ENCODE measurements at places on chromosomes 1 and 21. TPM values are rescaled to one million over a fixed set of nuclear protein-coding genes. Genes with fewer than 3 reads are reported as not detected.

- H3K27ac ChIP-seq = no peak overlapping the region
- peaks cover 7% of the 10 kb centered on the region for H3K4me1 ChIP-seq
- H3K27me3 ChIP-seq = no peaks in the 10 kb centered on the region
- DNase-seq = no peak
- no peaks in the 10 kb centered on the region for H3K36me3 ChIP-seq
- peak overlapping the region; percentile 43 for H3K4me3 ChIP-seq
These were observed 369 bp upstream of the ZYG11B start for GRCh38 chr1:52725903-52726264.

DNA sequence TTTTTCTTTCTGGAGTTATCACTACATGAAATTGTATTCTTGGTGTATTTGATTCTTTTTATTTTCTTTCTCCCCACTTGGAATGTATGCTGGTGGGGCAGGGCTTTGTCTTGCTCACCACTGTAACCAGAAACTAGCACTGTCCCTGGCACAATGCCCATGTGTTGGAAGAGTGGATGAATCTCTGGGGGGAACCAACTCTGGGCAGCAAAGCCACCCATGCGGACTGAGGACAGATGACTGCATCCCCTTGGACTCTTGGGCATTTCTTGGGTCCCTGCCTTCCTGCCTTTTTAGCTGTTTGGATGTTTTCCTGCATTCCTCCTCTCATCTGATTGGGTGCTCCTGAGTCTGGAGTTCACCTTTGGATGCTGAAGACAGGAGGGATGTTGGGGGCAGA, 6.1 kb downstream of the CYP4B1 start:
- H3K36me3 ChIP-seq = no peaks in the 10 kb centered on the region
- H3K27ac ChIP-seq = no peak overlapping the region
- DNase-seq = no peak
- H3K4me3 ChIP-seq = no peak overlapping the region
- H3K27me3 ChIP-seq = no peaks in the 10 kb centered on the region

- DNase-seq = no peak
- H3K27ac ChIP-seq = no peak overlapping the region
- no peaks in the 10 kb centered on the region for H3K36me3 ChIP-seq
- no peak overlapping the region for H3K4me3 ChIP-seq
- no peaks in the 10 kb centered on the region for H3K27me3 ChIP-seq
These were observed 123.0 kb downstream of the PEX14 start for GRCh38 chr1:10597492-10598388.

- no peaks in the 10 kb centered on the region for H3K36me3 ChIP-seq
- no peaks in the 10 kb centered on the region for H3K27me3 ChIP-seq
- no peak for DNase-seq
- H3K4me1 ChIP-seq = peaks cover 11% of the 10 kb centered on the region
- no peak overlapping the region for H3K4me3 ChIP-seq
- no peak overlapping the region for H3K27ac ChIP-seq
These were observed 74.6 kb downstream of the RGL1 start for GRCh38 chr1:183879494-183879893.

GRCh38 chr1:151457911-151458801, 1.1 kb downstream of the POGZ start:
- no peaks in the 10 kb centered on the region for H3K36me3 ChIP-seq
- peaks cover 4% of the 10 kb centered on the region for H3K4me1 ChIP-seq
- peak overlapping the region; percentile 83 for H3K27ac ChIP-seq
- H3K27me3 ChIP-seq = peaks cover under 1% of the 10 kb centered on the region
- peak overlapping the region; percentile 91 for H3K4me3 ChIP-seq

DNA sequence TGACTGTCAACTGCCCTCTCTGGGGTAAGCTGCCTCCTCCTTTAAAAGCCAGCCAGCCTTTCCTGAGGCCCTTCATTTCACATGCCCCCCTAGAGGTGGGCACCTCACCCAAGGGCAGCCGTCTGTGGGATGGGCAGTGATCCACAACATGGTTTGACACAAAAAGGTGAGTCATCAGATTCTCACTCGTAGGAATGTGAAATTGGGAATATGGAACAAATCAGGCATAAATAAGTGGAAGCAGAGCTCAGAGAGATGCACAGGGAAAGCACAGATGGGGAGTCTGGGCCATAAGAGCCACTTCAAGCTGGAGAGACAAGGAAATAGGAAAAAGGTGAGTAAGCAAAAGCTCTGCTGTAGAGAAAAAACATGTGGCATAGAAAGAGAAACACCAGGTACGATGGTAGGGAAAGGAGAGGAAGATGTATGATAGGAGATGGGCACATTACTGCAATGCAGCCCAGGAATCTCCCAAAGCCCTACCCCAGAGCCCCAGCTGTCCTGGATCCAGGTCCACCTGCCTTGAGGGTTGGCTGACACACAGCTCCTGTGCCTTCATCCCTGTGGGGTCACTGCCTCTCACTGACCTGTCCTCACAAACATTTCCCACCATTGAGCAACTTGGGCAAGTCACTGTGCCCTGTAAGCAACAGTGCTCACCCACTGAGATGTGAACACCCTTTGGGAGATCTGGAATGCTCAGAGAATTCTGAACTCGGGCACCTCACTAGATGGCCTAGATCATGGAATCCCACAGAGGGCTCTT, 86.6 kb downstream of the ASTN1 start:
- no peaks in the 10 kb centered on the region for H3K27me3 ChIP-seq
- DNase-seq = peak; percentile 49
- no peak overlapping the region for H3K4me3 ChIP-seq
- peaks cover 2% of the 10 kb centered on the region for H3K4me1 ChIP-seq
- H3K27ac ChIP-seq = no peak overlapping the region

DNA sequence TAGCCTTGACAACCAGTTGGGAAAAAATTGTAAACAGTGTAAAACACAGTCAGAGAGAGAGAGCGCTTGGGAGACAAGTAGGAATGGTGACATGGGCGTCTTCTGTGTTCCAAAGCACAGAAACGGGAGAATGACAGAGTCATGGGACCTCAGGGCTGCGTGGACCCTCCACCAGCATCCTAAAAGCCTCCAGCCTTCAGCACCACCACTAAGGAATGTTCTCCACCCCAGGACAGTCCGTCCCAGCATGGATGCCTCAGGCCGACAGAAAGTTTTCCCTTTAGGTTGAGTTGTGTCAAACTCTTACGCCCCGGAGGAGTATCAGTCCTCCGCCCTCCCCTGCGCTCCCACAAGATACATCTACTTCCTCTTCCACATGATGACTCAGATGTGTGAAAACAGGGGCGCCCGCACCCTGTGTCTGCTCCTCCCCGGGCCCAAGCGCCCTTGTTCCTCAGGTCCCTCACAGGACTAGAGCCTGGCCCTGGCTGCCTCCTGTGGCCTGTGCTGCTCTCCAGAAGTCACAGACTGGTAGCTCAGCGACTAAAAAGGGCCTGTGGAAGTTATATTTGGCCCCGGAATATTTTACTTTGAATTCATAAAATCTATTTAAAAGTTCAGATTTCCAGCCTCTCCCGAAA, 63.9 kb upstream of the EFHD2 start:
- peaks cover 11% of the 10 kb centered on the region for H3K4me1 ChIP-seq
- no peak for DNase-seq
- H3K27ac ChIP-seq = no peak overlapping the region
- H3K36me3 ChIP-seq = no peaks in the 10 kb centered on the region
- no peaks in the 10 kb centered on the region for H3K27me3 ChIP-seq

DNA sequence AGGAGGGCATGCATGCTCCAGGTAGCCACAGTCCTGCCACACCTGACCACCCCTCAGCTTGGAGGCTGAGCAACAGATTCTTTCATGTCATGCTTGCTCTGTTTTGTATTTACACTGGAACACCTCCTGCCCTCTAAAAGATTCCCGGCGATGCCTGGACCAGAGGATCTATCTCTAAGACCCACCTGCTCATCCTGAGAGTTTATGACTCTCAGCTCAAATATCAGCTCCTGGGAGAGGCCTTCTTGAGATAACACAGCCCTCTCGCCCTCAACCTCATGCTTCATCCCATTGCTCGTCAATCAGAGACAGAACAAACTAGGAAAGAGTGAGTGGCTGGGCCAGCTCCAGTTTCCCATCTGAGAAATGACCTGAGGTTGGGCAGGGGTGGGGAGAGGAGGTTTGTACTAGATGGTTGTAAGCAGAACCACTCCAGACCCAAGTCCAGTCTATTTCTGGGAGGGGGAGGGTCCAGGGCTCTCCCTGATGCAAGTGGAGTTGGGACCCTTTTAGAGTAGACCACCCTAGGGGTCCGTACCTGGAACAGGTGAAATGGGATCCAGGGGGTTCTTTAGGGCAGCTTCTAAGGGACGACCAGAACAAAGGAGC, 524.5 kb downstream of the MATN1 start:
- no peaks in the 10 kb centered on the region for H3K36me3 ChIP-seq
- no peak overlapping the region for H3K4me3 ChIP-seq
- no peak overlapping the region for H3K27ac ChIP-seq
- no peak for DNase-seq
- H3K4me1 ChIP-seq = no peaks in the 10 kb centered on the region

- no peaks in the 10 kb centered on the region for H3K27me3 ChIP-seq
- H3K27ac ChIP-seq = no peak overlapping the region
- H3K36me3 ChIP-seq = peaks cover 30% of the 10 kb centered on the region
- peak; percentile 31 for DNase-seq
These were observed 6.9 kb downstream of the THRAP3 start for GRCh38 chr1:36231191-36231590.

GRCh38 chr1:89169166-89169565, 6.6 kb downstream of the GBP7 start:
- H3K4me1 ChIP-seq = no peaks in the 10 kb centered on the region
- H3K27me3 ChIP-seq = no peaks in the 10 kb centered on the region
- H3K27ac ChIP-seq = no peak overlapping the region
- no peaks in the 10 kb centered on the region for H3K36me3 ChIP-seq

- no peak overlapping the region for H3K27ac ChIP-seq
- H3K36me3 ChIP-seq = peaks cover 12% of the 10 kb centered on the region
- H3K27me3 ChIP-seq = no peaks in the 10 kb centered on the region
- H3K4me3 ChIP-seq = peak overlapping the region; percentile 85
These were observed 2.6 kb downstream of the IVNS1ABP start for GRCh38 chr1:185314411-185314810.

The E2F2 gene
- total RNA-seq = not detected

The UTS2 gene
- not detected for total RNA-seq

The HIVEP3 gene
- total RNA-seq = 9.4 TPM

The CFH gene
- 32.3 TPM for total RNA-seq

The CD84 gene
- not detected for total RNA-seq

The CFAP45 gene
- total RNA-seq = 3.2 TPM

Measured in astrocyte (in vitro differentiated cells and primary cell).